Epithelial cell of esophagus (primary cell): ENCODE measurements at places on chromosomes 3 and 15.

GRCh38 chr3:136239094-136239493 lies 11.0 kb upstream of the PCCB start:
- no peak for DNase-seq

DNA sequence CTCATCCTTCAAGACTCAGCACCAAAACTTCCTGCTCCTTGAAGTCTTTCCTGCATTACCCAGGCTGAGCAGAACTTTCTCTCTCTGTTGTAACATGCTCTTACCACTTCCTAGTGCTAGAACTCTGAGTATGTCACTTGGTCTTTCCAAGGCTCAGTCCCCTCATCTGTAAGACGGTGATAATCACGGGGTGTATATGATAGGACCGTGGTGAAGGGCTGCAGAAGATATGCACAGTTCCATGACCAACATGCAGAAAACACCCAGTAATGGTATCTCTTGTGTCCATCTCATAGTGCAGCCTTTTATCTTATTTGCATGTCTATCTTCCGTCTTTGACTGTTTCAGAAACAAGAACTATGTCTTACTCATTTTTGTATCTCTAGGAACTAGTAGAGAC lies 154.5 kb downstream of the ZNF621 start:
- DNase-seq, result peak; percentile 43

GRCh38 chr15:78368651-78369050 lies 28.5 kb downstream of the CRABP1 start:
- peak; percentile 22 for DNase-seq

- no peak for DNase-seq
These were observed 272.1 kb downstream of the UNC13C start for GRCh38 chr15:54250326-54250725.

GRCh38 chr15:88647351-88648105 lies 8.7 kb downstream of the ISG20 start:
- no peak for DNase-seq

DNA sequence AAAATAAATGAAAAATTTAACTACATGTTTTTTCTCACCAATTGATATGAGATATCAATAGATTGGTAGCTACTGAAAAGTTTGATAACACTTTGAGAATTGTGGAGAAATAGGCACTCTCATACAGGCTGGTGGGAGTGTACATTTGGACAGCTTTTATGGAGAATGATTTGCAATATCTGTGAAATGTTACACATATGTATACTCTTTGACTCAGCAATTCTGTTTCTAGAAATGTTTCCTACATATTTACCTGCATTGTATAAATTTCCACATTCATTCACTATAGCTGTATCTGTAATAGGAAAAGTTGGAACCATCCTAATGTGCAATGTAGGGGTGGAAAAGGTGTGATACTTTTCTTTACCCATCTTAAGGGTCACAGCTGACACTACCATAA lies 1.9 kb upstream of the KIF23 start:
- DNase-seq, result no peak

DNA sequence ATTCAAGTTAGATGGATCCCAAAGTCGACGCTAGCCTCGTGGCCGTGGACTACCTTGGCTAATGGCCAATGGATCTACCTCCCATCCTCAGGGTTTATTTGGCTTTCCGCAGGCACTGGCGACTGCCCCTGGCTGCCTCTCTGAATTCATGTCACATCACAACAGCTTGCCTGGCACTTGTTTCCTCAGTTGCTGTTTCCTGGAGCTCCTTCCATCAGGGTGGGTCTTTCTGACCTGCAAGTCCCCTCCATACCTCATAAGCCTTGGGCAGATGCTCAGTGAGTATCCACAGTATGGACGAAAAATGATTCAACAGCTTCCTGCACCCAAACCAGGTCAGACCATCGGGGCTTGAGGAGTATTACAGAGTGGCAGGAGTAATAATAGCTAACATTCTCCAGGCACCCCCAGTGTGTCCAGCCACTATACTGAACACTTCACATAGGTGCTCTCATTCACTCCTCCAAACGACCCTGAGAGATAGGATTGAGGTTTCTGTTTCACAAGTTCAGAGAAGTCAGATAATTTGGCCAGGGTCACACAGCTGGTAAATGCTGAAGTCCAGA lies 311.5 kb downstream of the TLE3 start:
- DNase-seq, result no peak

DNA sequence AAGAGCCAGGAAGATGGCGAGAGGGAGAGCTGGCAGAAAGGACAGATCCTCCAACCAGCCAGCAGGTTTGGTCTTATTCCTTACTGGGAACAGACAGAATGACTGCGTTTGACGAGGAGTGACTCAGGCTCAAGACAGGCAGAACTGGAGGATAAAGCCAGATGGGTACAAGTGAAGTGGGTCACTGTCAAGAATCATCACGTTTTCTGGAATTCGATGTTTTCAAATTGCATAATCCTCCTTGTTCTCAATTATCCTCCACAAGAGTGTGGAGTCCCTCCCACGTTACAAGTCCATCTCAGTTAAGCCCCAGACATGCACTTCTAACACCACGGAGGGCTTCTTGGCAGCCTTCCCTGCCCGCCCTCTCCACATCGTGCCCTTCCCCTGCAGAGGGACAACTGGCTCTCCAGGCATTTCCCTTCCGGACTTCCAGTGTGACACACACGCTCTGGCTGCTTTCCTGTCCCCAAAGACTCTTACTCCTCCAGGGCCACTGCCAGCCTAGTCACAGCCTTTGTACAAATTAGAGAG lies 183.1 kb downstream of the CHST2 start:
- DNase-seq, result peak; percentile 85

GRCh38 chr3:69342074-69342473 lies 43.8 kb downstream of the FRMD4B start:
- DNase-seq, result no peak

GRCh38 chr15:39792844-39793335 lies 10.2 kb upstream of the FSIP1 start:
- no peak for DNase-seq

DNA sequence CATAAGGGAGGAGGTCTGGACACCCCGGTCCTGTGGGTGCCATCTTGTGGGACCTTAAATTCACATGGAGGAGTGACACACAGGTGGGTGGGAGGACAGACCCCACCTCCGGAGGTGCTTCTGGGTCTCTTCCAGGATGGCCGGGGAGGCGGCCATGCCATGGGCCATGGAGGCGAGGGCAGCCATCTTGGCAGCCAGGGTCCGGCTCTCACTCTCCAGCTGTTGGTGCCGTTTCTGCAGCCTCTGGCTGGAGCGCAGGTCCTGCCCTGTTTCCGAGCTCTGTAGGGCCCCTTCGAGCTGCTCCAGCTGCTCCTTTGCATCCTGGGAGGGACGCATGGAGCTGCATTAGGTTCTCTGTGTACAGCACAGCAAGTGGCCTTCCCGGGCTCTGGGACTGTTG lies 19.1 kb downstream of the SPTBN5 start:
- no peak for DNase-seq

GRCh38 chr3:9213019-9213634 lies 36.3 kb downstream of the SRGAP3 start:
- no peak for DNase-seq

DNA sequence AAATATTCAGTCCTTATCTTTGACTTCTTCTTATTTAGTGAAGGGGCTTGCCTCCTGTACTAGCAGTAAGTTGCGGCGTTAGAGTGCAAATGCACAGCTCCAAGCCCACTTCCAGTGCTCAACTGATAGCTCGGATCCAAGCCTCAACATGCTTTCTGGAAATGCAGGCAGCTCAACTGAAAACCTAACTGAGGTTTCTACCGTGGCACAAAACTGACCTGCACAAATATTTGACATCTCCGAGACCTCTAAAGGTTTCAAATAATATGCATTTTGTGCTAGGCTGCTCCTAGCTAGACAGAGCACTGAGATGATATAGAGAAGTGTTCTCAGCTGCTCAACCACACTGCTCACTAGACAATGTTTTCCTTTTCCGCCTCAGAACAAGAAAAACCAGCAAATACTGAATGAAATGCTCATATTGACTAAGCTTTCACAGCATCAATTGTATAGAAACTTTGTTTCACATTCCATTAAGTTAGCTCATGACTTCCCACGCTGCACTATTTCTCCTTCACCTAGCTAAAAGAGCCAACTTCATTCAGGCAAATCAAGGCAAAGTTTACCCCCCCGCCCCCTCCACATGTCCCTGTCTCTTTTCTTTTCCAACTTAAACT lies 822 bp downstream of the ZNF385D start:
- peak; percentile 79 for DNase-seq

DNA sequence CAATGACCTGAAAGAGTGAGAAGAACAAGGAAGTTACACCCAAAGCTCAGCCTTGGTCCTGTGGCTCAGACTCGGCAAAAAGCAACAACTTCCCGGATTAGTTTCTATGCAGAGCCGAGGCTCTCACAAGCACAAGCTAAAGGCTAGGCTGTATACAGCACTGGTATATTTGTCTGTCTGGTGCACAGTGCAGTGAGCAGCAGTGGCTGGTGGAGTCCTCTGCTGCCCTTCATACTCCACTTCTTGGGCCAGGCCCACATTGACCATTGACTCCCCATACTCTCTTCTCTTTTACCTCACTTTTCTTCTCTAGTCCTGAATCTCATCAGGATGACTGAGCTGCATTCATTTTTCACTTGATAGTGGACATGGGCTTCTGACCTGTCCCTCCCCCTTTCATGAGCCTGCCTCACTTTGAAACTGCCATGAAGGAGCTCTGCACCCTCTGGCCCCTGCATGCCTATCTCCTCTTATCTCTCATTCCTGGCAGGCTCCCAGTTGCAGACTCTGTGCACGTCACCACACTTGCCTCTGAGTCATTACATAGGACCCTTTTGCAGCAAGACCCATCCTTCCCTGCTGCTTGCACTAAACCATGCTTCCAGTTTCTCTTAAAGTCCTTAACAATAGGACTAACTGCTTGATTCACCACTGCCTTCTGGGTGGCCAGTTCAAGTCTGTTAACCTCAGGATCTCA lies 379.3 kb downstream of the NTRK3 start:
- DNase-seq, result no peak

- no peak for DNase-seq
These were observed 84.7 kb downstream of the LINGO1 start for GRCh38 chr15:77547801-77548588.

DNA sequence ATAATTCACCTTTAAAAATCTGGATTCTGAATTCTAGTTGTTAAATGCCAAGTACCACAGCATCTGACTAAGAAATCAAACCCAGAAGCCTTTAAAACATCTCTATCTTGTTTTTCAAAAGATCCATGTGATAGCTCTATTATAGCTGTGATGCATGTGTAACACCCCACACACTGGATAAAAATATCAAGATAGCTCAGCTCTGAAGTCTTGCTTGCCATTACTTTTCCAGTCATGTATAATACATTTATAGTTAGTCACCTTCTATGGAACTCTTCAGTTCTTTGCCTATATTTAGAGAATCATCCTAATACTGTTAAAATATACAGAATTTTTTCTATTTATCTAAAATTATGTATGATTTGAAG lies 11.6 kb downstream of the ARPP19 start:
- no peak for DNase-seq

DNA sequence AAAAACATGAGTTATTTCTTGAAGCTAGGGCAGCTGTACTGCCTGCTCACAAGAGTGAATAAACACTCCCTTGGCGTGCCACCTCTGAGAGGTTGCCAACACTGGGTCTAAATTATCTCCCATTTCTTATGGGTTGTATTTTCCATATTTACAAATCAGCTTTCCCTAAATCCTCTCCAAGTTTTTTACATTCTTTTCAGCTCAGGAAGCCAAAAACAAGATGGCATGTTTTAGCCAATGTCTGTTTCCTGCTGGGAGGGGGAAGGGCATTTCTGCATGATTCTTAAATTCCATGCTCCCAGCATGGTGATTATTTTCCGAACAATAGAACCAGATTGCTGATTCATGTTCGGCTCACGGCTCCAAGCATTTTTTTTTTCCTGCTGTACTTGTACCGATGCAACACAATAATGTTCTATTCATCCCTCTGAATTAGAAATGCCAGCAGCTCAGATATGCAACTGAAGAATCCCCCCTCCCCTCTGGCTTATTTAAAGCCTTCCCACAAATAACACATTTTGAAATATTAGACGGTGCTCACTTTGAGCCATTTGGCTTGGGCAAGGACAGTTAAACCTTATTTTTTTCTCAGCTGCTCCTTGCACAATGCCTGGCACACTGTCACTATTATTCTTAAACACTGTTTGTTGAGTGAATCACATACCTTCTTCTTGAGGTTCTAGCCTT lies 252.5 kb downstream of the THRB start:
- DNase-seq, result peak; percentile 89

GRCh38 chr15:93190238-93190637 lies 101.2 kb upstream of the RGMA start:
- no peak for DNase-seq

DNA sequence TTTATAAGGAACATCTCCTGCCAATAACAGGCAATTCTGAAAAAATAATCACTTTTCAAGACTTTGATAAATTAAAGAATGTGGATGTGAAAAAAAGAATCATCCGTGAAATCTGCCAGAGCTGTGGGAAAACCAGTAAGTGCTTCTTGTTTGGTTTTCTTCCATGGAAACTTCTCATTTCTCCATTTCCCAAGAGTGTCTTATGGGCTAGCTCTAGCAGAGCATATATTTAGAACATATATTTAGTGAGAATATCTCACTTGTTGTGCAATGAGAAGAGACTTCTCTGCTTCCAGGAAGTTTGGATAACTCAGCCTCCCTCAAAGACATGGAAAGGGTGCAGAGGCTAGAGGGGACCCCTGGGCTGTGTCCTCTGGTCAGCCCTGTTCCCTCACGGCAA lies 49.9 kb downstream of the COL6A5 start:
- no peak for DNase-seq

DNA sequence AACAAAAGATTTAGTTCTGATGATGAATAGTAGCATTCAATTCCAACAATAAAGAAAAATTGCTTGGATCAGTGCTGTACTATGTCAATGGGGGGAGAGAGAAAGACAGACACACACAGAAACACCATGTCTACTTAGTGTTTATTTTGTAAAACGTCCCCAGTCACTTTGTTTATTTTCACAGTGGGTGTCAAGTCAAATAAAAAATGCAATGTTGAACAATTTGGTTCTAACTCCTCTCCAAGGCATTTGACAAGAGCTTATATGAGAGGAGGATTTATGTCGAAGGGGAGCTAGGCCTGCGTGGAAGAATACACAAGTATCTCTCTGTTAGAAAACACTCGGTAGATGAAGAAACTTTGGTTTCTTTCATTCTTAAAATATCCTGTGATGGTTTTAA lies 201.7 kb upstream of the SLC2A2 start:
- no peak for DNase-seq

DNA sequence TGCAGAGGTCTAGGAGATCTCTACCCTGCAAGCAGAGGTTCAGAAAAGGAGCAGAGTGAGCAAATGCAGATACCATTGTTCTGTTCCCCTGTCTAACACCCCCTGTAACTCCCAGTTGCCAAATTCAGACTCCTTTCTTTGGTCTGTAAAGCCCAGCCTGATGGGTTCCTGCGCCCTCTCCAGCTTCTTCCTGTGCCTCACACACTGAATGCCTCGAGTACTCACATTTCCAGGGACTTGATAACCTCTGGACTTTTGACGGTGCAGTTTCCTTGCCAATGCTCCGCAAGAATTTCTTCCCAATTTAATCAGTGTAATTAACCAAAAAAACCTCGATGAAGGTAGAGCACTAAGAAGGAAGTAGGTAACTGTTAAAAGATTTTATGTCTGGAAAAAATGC lies 19.3 kb downstream of the PDE8A start:
- no peak for DNase-seq

- DNase-seq, result no peak
These were observed 20.3 kb downstream of the STARD9 start for GRCh38 chr15:42595626-42596240.
